ENCODE measurements at places on chromosomes 6 and 20. TPM values are rescaled to one million over a fixed set of nuclear protein-coding genes. Genes with fewer than 3 reads are reported as not detected.

DNA sequence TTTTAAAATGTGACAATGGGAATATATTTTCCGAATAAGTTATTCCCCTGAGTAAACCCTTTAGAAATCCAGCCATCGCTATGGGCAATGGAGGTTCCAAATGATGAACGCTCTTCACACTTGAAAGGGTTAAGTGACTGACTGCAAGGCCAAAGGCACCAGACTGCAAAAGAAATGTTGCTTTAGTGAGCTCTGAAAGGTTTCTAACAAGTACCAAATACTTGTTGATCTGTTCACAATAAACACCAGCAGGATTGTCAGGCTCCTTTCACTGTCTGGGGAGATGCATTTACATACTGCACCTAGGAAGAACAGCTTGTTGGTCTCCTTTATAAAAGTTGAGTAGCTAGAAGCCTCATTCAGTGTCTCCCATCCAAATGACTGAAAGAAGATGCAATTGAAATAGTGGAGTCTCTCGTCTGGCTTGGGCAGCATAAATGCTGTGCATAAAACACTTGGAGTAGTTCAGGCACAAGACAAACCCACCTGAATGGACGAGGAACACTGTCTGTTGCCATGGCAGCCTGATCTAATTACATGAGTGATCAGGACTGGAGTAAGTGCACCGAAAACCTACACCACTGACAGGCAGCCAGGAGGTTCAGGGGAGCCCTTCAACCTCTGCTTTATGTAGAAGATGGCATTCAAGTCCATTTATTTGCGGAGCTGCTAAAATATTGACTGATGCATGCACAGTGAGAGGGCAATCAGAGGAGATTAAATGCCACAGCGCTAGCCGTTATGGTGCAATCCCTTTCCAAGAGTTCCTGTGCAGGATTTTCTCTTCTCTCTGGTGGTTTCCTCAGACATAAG, 2.9 kb downstream of the ATXN1 start:
- no peak for DNase-seq
- peaks cover 56% of the 10 kb centered on the region for H3K4me1 ChIP-seq
- no peaks in the 10 kb centered on the region for H3K36me3 ChIP-seq

GRCh38 chr6:87660226-87660911, 41.7 kb downstream of the AKIRIN2 start:
- H3K27ac ChIP-seq: no peak overlapping the region
- DNase-seq: no peak
- no peaks in the 10 kb centered on the region for H3K27me3 ChIP-seq
- no peaks in the 10 kb centered on the region for H3K4me1 ChIP-seq
- no peaks in the 10 kb centered on the region for H3K36me3 ChIP-seq

GRCh38 chr20:4722571-4722970, 862 bp downstream of the PRND start:
- H3K27ac ChIP-seq: no peak overlapping the region
- no peak for DNase-seq
- peaks cover 11% of the 10 kb centered on the region for H3K4me1 ChIP-seq
- no peaks in the 10 kb centered on the region for H3K27me3 ChIP-seq

DNA sequence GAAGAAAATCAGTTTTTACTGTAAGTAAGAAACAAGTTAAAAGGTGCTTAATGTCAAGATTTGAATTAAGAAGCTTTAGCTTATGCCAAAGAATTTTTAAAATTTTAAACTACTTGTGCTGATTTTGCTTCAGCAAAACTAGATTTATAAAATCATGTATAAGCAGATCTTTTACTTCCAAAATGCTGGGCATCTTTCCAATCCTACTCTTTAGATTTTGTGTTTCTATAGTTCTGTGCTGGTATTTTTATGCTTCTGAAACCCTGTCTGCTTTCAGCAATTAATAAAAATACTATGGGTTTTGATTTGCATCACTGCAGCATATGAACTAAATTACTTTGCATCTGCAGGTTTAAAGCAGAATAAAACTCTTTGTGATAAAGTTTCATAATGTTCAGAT, 238.6 kb upstream of the RNF217 start:
- no peak overlapping the region for H3K27ac ChIP-seq
- H3K36me3 ChIP-seq: no peaks in the 10 kb centered on the region
- no peak overlapping the region for H3K4me3 ChIP-seq
- no peaks in the 10 kb centered on the region for H3K4me1 ChIP-seq
- no peak for DNase-seq

GRCh38 chr6:100466410-100467128, 1.8 kb upstream of the SIM1 start:
- no peak overlapping the region for H3K4me3 ChIP-seq
- H3K27ac ChIP-seq: no peak overlapping the region
- H3K4me1 ChIP-seq: no peaks in the 10 kb centered on the region
- H3K36me3 ChIP-seq: no peaks in the 10 kb centered on the region
- H3K27me3 ChIP-seq: no peaks in the 10 kb centered on the region

DNA sequence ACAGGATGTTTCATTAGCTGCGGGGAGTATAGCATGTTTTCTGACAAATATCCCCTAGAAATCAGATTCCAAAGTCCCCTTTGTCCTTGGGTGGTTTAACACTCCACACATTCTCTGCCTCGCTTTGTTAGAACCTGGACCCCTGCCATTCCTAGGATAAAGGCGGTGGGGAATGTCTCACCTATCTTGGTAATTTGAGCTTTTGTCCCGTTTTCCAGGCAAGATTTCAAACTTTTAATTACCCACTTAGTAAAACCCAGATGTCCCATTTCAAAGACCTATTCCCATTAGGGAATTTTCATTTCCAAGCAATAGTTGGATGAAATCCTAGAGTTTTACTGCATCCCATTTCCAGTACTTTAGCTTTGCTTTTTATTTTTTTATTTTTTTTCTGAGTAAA, 501.0 kb upstream of the MAP3K7 start:
- no peaks in the 10 kb centered on the region for H3K27me3 ChIP-seq
- H3K27ac ChIP-seq: no peak overlapping the region
- H3K4me3 ChIP-seq: no peak overlapping the region
- no peaks in the 10 kb centered on the region for H3K4me1 ChIP-seq
- no peaks in the 10 kb centered on the region for H3K36me3 ChIP-seq
- no peak for DNase-seq

GRCh38 chr20:1876975-1877608, 18.1 kb upstream of the SIRPA start:
- H3K27ac ChIP-seq: no peak overlapping the region
- no peaks in the 10 kb centered on the region for H3K27me3 ChIP-seq
- no peaks in the 10 kb centered on the region for H3K36me3 ChIP-seq
- H3K4me1 ChIP-seq: 0 out of 2 replicates have a peak, but pooled peaks cover 6% of the 10 kb centered on the region
- no peak for DNase-seq
- no peak overlapping the region for H3K4me3 ChIP-seq

GRCh38 chr6:153074761-153075160, 56.3 kb downstream of the RGS17 start:
- no peak overlapping the region for H3K4me3 ChIP-seq
- no peak overlapping the region for H3K27ac ChIP-seq
- DNase-seq: no peak

- H3K27ac ChIP-seq: no peak overlapping the region
- no peak overlapping the region for H3K4me3 ChIP-seq
- H3K36me3 ChIP-seq: no peaks in the 10 kb centered on the region
- no peak for DNase-seq
- no peaks in the 10 kb centered on the region for H3K27me3 ChIP-seq
- H3K4me1 ChIP-seq: peaks cover 7% of the 10 kb centered on the region
Measured at GRCh38 chr6:137122612-137123011, 50.8 kb downstream of the IL22RA2 start.

DNA sequence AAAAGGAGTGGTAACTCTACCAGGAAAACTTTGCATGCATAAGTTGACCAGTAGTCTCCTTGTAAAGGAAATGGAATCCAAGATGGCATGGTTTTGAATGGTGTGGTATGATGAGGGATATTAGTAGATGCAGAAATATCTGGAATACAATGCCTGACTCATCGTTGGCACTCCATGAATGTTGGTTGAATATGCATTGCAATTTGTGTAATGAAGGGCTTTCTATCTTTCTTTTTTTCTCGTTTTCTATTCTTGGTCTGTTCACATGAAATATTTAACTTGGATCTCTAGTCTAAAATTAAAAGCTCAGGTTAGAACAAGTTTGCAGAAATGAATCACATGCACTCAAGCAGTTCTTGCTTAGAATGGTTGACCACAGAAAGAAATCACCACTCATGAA, 277.3 kb upstream of the PRND start:
- H3K4me1 ChIP-seq: peaks cover 12% of the 10 kb centered on the region
- no peaks in the 10 kb centered on the region for H3K27me3 ChIP-seq
- H3K36me3 ChIP-seq: 0 out of 2 replicates have a peak, but pooled peaks cover 3% of the 10 kb centered on the region
- H3K27ac ChIP-seq: no peak overlapping the region

GRCh38 chr6:88558981-88559380, 392.8 kb upstream of the CNR1 start:
- no peaks in the 10 kb centered on the region for H3K36me3 ChIP-seq
- no peaks in the 10 kb centered on the region for H3K4me1 ChIP-seq
- no peaks in the 10 kb centered on the region for H3K27me3 ChIP-seq
- no peak for DNase-seq

DNA sequence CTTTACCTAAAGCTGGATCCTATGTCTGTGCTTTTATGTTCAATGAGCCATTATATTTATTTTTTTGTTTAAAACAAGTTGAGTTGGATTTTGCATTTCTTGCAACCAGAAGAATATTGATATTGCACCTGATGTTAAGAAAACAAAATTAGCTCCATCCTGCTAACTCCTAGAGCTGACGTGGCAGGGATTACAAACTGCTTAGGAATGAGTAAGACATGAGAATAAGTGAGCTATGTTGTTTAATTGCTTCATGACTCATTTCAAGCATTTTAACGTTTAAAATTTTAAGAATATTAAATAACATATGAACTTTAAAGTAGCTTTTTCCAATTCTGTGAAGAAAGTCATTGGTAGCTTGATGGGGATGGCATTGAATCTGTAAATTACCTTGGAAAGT, 663.5 kb downstream of the EPM2A start:
- no peak overlapping the region for H3K27ac ChIP-seq
- H3K4me3 ChIP-seq: no peak overlapping the region
- no peaks in the 10 kb centered on the region for H3K36me3 ChIP-seq
- H3K27me3 ChIP-seq: no peaks in the 10 kb centered on the region
- no peak for DNase-seq

DNA sequence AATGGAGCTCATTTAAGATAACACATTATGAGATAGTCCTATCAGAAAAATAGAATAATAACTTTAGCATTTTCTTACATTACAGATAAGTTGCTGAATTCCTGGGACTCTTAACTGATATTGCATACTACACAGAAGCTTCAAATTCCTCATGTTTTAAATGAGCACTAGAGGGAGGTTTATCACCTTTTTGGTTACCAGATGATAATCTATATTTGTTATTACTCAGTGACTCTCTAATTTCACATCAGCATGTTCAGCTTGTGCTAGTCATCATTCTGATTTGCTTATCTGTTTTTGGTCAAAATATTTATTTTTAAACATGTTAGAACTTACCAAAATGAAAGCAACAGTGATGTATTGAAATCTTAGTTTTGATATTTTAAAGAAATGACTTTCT, 20.5 kb upstream of the GJA10 start:
- H3K4me3 ChIP-seq: no peak overlapping the region
- H3K4me1 ChIP-seq: no peaks in the 10 kb centered on the region
- H3K36me3 ChIP-seq: no peaks in the 10 kb centered on the region
- no peak for DNase-seq

GRCh38 chr6:167699141-167699931, 127.4 kb upstream of the AFDN start:
- no peak overlapping the region for H3K4me3 ChIP-seq
- peaks cover 36% of the 10 kb centered on the region for H3K27me3 ChIP-seq
- no peaks in the 10 kb centered on the region for H3K36me3 ChIP-seq
- no peak for DNase-seq

DNA sequence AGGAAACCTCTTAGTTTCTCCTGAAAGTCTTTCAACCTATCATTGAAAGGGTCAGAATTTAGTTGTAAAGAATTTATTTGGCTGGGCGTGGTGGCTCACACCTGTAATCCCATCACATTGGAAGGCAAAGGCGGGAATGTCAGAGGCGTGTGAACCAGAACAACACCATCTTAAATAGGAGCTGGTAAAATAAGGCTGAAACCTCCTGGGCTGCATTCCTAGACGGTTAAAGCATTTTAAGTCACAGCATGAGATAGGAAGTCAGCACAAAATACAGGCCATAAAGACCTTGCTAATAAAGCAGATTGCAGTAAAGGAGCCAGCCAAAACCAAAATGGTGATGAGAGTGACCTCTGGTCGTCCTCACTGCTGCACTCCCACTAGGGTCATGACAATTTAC, 29.6 kb downstream of the OR2B2 start:
- no peaks in the 10 kb centered on the region for H3K4me1 ChIP-seq
- H3K36me3 ChIP-seq: no peaks in the 10 kb centered on the region
- no peaks in the 10 kb centered on the region for H3K27me3 ChIP-seq
- DNase-seq: no peak
- no peak overlapping the region for H3K27ac ChIP-seq

DNA sequence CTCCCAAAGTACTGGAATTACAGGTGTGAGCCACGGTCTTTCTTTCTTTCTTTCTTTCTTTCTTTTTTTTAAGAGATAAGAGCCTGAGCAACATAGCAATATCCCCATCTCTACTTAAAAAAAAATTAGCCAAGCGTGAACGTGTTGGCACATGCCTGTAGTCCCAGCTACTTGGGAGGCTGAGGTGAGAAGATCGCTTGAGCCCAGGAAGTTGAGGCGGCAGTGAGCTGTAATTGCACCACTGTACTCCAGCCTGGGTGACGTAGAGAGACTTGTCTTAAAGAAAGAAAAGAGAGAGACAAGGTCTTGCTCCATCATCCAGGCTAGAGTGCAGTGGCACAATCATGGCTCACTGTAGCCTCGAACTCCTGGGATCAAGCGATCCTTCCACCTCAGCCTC, 162.0 kb upstream of the MLN start:
- H3K27ac ChIP-seq: no peak overlapping the region
- H3K4me3 ChIP-seq: no peak overlapping the region
- no peaks in the 10 kb centered on the region for H3K4me1 ChIP-seq
- H3K36me3 ChIP-seq: no peaks in the 10 kb centered on the region

DNA sequence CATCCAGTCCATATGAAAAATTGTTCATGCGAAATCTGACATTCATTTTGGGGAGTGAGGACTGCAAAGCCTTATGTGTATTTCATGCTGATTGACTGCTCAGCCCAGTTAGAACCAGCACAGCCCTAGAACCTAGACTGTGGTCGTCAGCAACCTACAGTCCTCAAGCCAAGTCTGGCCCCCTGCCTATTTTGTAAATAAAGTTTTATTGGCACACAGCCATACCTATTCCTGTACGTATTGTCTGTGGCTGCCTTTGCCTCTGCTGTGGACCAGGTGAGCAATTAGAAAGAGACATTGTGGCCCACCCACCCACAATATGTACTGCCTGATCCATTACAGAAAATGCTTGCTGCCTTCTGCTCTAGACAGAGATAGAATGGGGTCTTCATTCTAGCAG, 391.0 kb downstream of the TAF4 start:
- no peak overlapping the region for H3K4me3 ChIP-seq
- no peaks in the 10 kb centered on the region for H3K36me3 ChIP-seq
- H3K27me3 ChIP-seq: peaks cover 72% of the 10 kb centered on the region
- no peak for DNase-seq
- no peak overlapping the region for H3K27ac ChIP-seq

GRCh38 chr6:75283907-75284631, 523 bp downstream of the TMEM30A start:
- H3K27me3 ChIP-seq: no peaks in the 10 kb centered on the region
- peak; percentile 24 for DNase-seq
- H3K36me3 ChIP-seq: no peaks in the 10 kb centered on the region
- H3K4me1 ChIP-seq: peaks cover 54% of the 10 kb centered on the region
- H3K27ac ChIP-seq: peak overlapping the region; percentile 85

Gene ZNF334
- total RNA-seq: 3.8 TPM

Gene NEU1
- total RNA-seq: 23.4 TPM

Gene FRMD1
- total RNA-seq: not detected

Gene ADGRG6
- total RNA-seq: 30.3 TPM

Gene ARMH2
- not detected for total RNA-seq

Gene RNF144B
- total RNA-seq: 34.5 TPM

Gene FKBP1C
- 0.46 TPM for total RNA-seq

Gene BMP2
- not detected for total RNA-seq

Gene TGM2
- total RNA-seq: 333 TPM

All from PC-9 (cell line).